Adrenal gland (tissue), 19 donors: ENCODE measurements at places on chromosomes 5 and 9. TPM values are rescaled to one million over a fixed set of nuclear protein-coding genes. Genes with fewer than 3 reads are reported as not detected.

PCDHB6 gene
- 0.73 TPM for polyA plus RNA-seq

PCDHGC5 gene
- 0.33 TPM for polyA plus RNA-seq

SEC16A gene
- polyA plus RNA-seq, result 81.6 TPM

PCA3 gene
- polyA plus RNA-seq, result not detected

PCDHB12 gene
- polyA plus RNA-seq, result 0.97 TPM

C9orf85 gene
- polyA plus RNA-seq, result 4.7 TPM

IL17B gene
- 2.8 TPM for polyA plus RNA-seq

SLC2A8 gene
- polyA plus RNA-seq, result 66.6 TPM

LCN2 gene
- 1.7 TPM for polyA plus RNA-seq

MYO10 gene
- polyA plus RNA-seq, result 2.2 TPM

IGIP gene
- polyA plus RNA-seq, result 10.9 TPM

SPARC gene
- polyA plus RNA-seq, result 298 TPM

PTPRD gene
- 4.3 TPM for polyA plus RNA-seq

TRIM36 gene
- 2.3 TPM for polyA plus RNA-seq

PFN3 gene
- not detected for polyA plus RNA-seq
